ENCODE measurements at places on chromosomes 13 and 19. TPM values are rescaled to one million over a fixed set of nuclear protein-coding genes. Genes with fewer than 3 reads are reported as not detected.

Gene LYPD3
- 0.33 TPM for total RNA-seq

Gene F7
- total RNA-seq, result not detected

Gene SIGLEC5
- not detected for total RNA-seq

Gene RFPL4A
- total RNA-seq, result not detected

Gene LSR
- total RNA-seq, result 166 TPM

Gene ZNF600
- total RNA-seq, result 9.6 TPM

Gene UBE2L5
- not detected for total RNA-seq

Gene TSKS
- not detected for total RNA-seq

Gene SYCN
- total RNA-seq, result not detected

Gene FREM2
- total RNA-seq, result 0.16 TPM

GRCh38 chr13:108104736-108105135, 110.6 kb downstream of the LIG4 start:
- DNase-seq, result no peak

DNA sequence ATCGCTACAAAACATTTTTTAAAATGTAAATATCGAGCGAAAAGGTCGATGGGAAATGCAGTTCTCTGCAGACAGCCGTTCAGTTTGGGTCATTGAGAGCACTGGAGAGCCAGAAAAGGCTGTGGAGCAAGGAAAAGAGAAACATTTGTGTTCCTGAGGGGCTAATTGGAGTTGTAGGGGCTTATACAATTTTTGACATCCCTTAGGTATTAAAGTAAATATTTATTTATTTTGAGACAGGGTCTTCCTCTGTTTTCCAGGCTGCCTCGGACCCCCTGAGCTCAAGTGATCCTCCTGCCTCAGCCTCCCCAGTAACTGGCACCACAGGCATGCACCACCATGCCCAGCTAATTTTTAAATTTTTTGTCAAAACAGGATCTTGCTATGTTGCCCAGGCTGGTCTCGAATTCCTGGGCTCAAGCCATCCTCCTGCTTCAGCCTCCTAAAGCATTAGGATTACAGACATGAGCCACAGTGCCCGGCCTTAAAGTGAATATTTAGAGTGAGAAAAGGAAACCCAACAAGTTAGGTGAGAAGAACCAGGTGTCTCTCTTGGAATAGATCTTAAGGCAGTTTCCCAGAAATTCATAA, 825 bp upstream of the YIF1B start:
- DNase-seq, result no peak

GRCh38 chr13:27104606-27105005, 67.0 kb downstream of the USP12 start:
- no peak for DNase-seq

- DNase-seq, result peak; percentile 11
These were observed 46.3 kb upstream of the ZNF730 start for GRCh38 chr19:23070353-23071146.

DNA sequence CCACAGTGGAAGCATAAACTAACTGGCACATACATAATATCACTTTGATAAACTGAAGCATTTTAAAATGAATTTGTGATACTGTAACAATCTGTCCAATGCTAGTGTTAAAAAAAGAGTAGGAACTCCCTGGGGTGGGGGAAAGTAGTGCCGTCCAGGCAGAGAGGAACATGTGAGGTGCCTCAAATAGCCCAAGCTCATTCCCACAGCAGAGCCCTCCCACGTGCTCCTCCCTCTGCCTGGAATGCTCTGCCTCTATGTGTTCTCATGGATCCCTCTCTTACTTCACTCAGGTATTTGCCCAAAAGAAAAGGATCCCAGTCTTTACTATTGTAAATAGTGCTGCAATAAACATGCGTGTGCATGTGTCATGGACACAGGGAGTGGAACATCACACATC, 188.1 kb downstream of the NHLRC3 start:
- no peak for DNase-seq

DNA sequence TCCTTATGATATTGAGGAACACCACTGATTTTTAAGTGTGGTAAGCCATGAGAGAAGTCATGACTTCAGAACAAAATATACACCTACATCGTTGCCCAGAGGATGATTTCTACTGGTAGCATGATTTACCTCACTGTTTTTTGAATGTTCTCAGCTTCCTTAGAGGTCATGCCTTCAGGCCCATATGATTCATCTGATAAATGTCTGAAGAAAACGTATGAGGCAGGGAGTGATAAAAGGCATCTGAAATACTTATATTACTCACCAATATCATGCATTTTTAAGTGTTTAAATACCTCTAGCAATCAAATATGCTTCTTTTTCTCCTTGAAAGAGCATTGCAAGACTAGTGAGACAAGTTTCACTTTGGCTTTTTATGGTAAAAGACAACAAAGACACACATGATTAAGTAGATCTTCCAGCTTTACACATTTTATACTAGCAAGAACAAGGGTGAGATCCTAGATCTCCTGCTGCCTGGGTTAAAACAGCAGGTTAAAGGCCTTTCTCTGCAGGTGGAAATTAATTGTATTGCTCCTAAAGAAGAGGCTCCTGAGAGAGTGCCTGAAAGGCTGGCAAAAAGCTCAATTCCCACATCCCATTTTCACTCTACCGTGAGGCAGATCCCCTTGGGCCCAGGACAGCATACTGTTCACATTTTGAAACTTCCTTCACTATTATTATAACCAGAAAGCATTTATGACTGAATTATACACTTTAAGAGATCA, 432.4 kb downstream of the SLITRK1 start:
- peak; percentile 81 for DNase-seq

DNA sequence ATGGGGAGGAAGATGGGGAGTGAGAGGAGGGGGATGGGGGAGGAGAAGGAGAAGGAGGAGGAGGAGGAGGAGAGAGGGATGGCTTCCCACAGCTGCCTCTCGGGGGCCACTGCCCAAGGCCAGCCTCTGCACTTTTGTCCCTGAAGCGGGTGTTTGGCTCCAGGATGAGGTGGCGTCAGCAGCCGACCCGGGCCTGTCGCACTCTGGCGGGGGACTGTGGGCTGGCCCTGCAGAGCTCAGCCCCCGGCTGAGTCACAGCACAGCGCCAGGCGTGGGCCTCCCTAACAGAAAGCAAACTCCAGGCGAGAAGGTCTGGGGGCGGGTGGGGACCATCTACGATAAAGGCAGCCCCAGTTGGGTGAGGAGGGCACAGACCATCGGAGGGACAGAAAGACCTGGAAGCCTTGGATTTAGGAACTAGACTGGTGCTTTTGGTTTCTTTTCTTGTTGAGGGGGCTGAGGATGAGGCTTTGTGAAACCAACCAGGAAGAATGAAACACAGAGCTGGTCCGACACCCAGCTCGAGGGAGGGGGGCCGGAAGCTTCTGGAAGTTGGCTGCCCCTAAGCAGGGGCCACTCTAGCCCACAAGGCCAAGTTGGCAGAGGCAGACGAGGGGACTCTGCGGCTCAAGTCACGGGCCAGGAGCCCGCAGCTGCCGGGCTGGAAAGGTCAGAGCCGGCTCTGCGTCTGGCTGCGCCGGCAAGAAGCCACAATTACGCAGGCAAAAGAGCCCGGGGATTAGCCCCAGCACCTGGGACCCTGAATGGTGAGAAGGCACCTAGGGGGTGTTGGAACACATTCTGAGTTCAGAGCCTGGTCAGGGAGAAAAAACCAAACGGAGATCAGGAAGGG, 18.2 kb downstream of the LSM4 start:
- DNase-seq, result peak; percentile 48

- no peak for DNase-seq
These were observed 318.7 kb upstream of the SLITRK1 start for GRCh38 chr13:84200971-84201370.

GRCh38 chr13:50334944-50335343, 319.7 kb downstream of the KCNRG start:
- no peak for DNase-seq

DNA sequence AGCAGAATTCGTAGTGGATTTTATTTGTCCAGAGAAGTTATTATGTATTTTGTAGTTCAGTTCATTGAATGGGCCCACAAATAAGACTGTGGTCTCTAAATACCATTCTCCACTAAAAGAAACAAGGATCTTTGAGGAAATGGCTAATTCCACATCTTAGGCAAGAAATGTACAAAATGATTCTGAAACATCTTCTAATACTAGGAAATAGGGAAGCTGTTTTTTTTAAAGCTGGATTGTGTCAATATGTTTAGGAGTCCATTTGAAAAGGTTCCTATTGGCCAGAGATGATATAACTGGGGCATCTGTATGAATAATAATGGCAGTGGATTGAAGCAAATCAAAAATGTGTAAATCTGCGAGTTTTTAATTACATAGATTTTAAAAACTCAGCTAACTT, 88.5 kb upstream of the SIAH3 start:
- no peak for DNase-seq

DNA sequence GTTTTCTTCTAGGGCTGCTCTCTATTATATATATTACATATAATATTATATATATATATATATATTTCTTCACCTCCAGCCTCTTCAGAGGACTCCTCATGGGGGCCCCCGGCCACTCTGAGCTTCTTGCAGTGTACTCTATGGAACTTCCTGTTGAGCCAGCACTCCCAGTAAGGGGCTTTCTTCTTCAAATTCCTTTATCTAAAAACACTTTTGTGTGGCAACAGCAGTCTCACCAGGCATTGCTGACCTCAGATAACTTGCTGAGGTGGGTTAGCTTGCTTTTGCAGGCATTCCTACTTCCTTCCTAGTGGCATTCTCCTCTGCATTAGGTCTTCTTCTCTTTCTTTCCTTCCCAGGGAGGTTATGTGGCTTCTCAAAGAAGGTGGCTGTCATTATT, 381.5 kb downstream of the MYO16 start:
- no peak for DNase-seq

- DNase-seq, result peak; percentile 54
These were observed 20.3 kb downstream of the MAST3 start for GRCh38 chr19:18117692-18118378.

- DNase-seq, result no peak
These were observed 4.8 kb upstream of the TM9SF2 start for GRCh38 chr13:99496184-99497142.

GRCh38 chr13:95275322-95276036, 25.8 kb downstream of the ABCC4 start:
- no peak for DNase-seq

- DNase-seq, result no peak
These were observed 12.3 kb downstream of the ELSPBP1 start for GRCh38 chr19:48006762-48007161.

DNA sequence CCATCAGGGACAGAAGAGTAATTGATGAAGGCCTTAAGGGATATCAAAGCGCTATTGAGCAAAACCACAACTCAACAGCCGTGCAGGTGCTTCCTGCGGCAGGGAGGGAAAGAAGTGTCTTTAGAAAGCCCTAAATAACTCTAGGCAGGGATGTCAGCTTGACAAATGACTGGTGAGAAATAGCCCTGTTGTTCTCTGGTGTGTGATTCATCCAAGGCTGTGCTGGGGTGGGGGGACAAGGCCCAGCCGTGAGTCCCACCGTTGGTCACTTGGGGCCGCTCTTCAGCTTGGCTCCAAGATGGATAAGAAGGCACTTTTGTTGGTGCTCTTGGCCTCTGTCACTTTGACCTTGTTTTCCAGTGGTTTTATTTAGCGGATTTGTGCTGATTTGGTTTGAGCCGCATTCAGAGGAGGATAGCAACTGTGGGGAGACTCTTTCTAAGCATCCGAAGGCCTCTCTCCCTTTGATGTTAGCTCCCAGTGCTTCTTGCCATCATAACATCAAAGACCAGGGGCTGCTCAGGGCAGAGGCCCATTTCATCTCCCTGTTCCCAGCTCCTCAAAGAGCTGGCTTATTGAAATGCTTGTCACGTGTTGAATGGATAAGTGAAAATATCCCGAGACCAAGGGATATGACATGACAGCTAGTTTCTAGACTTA, 130.3 kb upstream of the SERP2 start:
- DNase-seq, result peak; percentile 78

GRCh38 chr13:52812941-52813340, 35.5 kb downstream of the PCDH8 start:
- no peak for DNase-seq

DNA sequence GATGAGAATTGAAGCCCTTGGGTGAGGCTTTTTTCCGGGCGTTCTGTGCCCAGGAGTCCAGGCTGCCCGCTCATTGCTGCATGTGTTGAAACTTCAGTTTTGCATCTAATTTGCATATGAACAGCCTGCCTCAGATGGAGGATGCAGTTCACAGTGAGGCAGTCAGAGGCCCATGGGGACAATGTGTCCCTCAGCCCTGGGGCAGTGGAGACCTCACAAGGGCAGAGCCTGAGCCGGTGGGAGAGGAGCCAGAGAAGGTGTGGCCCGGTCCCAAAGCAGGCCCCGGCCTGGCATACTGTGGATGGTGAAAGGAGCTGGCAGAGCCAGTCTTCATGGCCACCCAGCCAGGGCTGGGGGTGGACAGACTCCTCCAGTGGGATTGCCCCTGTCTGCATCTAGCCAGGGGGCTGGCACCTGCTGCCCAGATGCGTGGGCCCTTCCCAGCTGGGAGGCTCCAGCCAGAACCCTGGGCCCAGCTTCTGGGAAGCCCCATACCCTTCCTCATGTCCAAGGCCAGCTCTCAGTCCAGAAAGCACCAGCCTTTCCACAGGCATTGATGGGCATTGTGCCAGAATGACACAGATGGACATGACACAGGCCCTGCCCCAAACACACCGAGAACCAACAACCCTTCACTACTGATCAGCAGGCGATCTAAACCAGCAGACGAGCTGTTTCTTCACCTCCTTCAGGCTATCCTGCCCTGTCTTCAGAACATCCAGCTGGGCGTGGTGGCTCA, 32.9 kb upstream of the KCTD15 start:
- DNase-seq, result no peak

GRCh38 chr19:19406878-19407632, 1.6 kb downstream of the GATAD2A start:
- DNase-seq, result peak; percentile 56

- DNase-seq, result no peak
These were observed 426.1 kb downstream of the EFNB2 start for GRCh38 chr13:106109391-106109791.

DNA sequence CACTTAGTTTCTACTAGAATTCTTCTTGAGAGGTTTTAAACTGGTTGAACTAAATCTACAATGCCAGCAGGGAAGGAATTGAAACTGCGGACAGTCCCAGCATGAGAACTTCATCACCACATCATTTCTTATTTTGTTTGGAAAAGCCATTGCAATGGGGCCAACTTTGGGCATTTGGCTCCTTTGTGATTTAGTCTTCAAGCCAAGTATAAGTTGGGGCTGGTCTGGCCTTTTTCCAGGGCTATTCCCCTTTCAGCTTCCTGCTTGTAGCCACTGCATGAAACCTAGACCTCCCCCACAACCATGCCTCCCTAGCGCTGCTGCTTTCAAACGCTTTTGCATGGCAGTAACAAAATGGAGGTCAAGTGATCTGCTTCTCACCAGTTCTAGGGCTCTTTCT, 142.3 kb downstream of the RGCC start:
- DNase-seq, result no peak

DNA sequence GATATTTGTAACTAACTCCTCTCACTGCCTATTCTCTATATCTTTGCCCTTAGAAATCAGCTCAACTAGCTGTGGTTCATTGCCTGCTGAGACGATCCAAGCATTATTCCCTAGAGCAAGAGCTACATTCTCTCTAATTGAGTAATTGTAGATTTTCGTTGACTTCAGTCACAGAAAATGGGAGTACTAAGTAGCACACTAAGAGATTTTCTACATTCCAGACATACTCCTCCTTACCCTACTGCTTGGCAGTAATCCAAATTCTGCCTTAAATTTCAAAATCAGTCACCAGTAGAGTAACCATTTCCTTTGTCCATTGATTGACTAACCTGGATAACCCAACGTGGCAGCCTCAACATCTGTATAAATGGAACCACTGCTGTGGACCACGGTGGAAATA, 1786.8 kb downstream of the SLITRK5 start:
- peak; percentile 91 for DNase-seq
